ENCODE measurements at places on chromosomes 5 and 9. TPM values are rescaled to one million over a fixed set of nuclear protein-coding genes. Genes with fewer than 3 reads are reported as not detected.

DNA sequence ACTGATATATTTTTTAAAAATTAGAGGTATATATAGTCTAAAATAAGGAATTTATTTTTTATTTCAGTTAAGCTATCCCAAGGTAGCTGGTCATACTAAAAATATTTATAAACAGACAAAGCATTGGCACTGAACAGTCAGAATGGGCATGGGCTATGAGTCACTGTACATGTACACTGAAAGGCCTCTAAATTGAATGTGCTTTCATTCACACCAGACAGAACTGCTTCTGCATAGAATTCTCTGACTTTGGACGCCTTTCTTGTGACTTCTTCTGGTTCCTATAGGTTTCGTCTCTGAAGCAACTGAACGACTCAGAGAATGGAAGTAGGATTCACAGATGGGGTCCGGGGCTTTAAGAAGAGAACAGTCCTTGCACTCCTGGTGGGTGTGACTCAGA is 394.8 kb upstream of the MEF2C start:
- no peak overlapping the region for H3K4me3 ChIP-seq
- no peaks in the 10 kb centered on the region for H3K27me3 ChIP-seq
- H3K4me1 ChIP-seq, result peaks cover 38% of the 10 kb centered on the region
- no peaks in the 10 kb centered on the region for H3K36me3 ChIP-seq
- DNase-seq, result peak; percentile 35

GRCh38 chr9:122090287-122090883 is 2.7 kb downstream of the TTLL11 start:
- DNase-seq, result no peak
- peak overlapping the region; percentile 35 for H3K27ac ChIP-seq
- no peaks in the 10 kb centered on the region for H3K27me3 ChIP-seq
- H3K4me1 ChIP-seq, result peaks cover 50% of the 10 kb centered on the region
- H3K4me3 ChIP-seq, result no peak overlapping the region

DNA sequence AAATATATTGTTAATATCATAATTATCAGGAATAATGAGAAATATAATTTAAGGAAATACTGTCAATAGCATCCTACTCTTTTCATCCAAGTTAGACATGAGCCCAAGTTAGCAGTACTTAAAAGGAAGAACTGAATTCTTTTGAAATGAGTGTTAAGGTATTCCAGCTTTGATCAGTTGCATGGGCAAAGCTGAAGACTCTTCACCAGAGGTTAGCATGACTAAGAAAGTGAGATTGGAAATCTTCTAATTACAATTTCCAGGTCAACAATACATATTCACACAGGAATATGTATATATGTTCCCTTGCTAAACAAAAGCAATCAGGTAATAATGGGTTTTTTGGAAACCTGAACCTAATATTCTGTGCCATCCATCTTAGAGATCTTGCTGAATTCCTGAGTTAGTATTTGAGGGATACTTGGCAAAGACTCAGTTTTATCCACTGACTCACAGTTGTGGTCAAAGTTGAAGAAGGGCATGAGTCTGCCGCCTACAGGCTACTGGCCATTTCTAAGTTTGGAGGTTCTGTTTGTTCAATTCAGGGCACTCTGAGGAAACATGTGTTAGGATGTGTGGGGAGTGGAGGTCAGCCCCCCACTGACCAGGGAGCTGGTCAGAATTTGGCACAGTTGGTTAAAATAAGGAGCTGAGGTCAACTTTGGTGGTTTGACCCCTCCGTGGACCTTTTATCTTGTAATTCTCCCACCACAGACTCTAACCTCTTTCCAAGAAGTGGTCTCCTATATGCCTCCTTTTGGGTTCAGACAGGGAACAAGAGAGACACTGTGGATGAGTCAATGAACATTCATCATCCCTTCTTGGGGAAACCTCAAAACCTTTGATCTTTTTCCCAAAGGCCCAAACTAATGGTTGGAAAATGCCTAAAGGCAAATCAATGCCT is 118.3 kb downstream of the PIK3R1 start:
- H3K27ac ChIP-seq, result peak overlapping the region; percentile 89
- DNase-seq, result peak; percentile 87
- no peak overlapping the region for H3K4me3 ChIP-seq
- H3K36me3 ChIP-seq, result no peaks in the 10 kb centered on the region
- H3K4me1 ChIP-seq, result peaks cover 70% of the 10 kb centered on the region

DNA sequence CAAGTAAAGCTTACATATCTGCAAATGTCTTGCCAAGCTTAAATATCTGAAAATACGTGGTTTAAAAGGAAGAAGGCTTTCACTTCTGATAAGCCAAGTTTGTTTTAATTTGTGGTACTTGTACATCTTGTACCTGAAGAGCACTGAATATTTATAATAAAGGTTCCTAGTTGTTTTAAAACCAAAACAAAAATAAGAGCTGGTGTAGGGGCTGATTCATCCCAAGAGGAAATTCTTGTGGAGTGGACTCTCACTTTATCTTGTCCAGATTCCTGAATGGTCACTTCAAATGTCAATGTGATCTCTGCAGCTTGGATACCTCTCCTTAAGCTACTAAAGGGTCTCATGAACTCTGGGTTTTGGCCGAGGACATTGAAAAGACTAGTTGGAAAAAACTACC is 29.5 kb downstream of the MAMDC2 start:
- peak; percentile 28 for DNase-seq
- H3K4me3 ChIP-seq, result no peak overlapping the region
- H3K36me3 ChIP-seq, result no peaks in the 10 kb centered on the region
- H3K4me1 ChIP-seq, result peaks cover 34% of the 10 kb centered on the region
- H3K27ac ChIP-seq, result no peak overlapping the region
- H3K27me3 ChIP-seq, result peaks cover 3% of the 10 kb centered on the region

DNA sequence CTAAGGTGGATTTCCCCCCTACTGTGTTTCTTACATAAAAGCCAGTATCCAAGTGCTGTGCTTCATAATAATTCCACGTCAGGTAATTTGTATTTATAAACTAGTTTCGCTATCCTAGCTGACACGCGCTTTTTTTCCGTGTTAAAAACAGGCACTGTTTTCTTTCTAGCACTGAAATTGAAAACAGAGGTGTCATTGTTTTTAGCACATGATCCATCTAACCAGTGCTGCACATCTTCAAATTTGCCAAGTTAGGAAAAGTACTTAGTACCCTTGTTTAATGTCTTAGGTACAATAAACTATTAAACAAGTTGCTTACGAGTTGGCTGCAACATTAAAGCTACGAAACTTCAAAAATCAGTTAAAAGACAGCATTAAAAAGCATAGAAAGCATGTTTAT is 49.9 kb downstream of the JMY start:
- H3K27ac ChIP-seq, result no peak overlapping the region
- DNase-seq, result no peak
- no peaks in the 10 kb centered on the region for H3K27me3 ChIP-seq
- peaks cover 5% of the 10 kb centered on the region for H3K36me3 ChIP-seq
- H3K4me3 ChIP-seq, result no peak overlapping the region

- no peaks in the 10 kb centered on the region for H3K27me3 ChIP-seq
- H3K36me3 ChIP-seq, result peaks cover 38% of the 10 kb centered on the region
- H3K4me1 ChIP-seq, result peaks cover 70% of the 10 kb centered on the region
- DNase-seq, result peak; percentile 74
These were observed 67.1 kb downstream of the ADAMTS12 start for GRCh38 chr5:33824516-33825195.

- H3K4me3 ChIP-seq, result no peak overlapping the region
- H3K27me3 ChIP-seq, result peaks cover 11% of the 10 kb centered on the region
- no peak overlapping the region for H3K27ac ChIP-seq
These were observed 43.7 kb downstream of the MCTP1 start for GRCh38 chr5:95241161-95241560.

- no peaks in the 10 kb centered on the region for H3K4me1 ChIP-seq
- no peaks in the 10 kb centered on the region for H3K27me3 ChIP-seq
- H3K27ac ChIP-seq, result no peak overlapping the region
- DNase-seq, result no peak
These were observed 100.2 kb downstream of the BRINP1 start for GRCh38 chr9:119268985-119269384.

DNA sequence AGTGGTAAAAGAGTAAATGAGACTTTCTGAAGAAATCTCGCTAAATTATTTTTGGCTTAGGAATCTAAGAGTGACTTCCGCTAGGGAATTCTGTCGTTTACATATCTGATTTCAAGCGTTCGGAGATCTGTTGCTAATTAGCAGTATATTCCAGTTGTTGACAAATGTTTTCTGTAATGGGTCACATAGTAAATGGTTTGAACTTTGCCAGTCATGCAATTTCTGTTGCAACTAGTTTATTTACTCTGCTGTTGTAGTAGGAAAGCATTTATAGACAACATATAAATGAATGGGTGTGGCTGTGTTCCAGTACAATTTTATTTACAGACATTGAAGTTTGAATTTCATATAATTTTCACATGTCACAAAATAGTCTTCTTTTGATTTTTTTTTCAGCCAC is 57.4 kb upstream of the JAK2 start:
- no peak overlapping the region for H3K27ac ChIP-seq
- H3K36me3 ChIP-seq, result no peaks in the 10 kb centered on the region
- H3K27me3 ChIP-seq, result peaks cover under 1% of the 10 kb centered on the region
- peaks cover 24% of the 10 kb centered on the region for H3K4me1 ChIP-seq
- no peak overlapping the region for H3K4me3 ChIP-seq

DNA sequence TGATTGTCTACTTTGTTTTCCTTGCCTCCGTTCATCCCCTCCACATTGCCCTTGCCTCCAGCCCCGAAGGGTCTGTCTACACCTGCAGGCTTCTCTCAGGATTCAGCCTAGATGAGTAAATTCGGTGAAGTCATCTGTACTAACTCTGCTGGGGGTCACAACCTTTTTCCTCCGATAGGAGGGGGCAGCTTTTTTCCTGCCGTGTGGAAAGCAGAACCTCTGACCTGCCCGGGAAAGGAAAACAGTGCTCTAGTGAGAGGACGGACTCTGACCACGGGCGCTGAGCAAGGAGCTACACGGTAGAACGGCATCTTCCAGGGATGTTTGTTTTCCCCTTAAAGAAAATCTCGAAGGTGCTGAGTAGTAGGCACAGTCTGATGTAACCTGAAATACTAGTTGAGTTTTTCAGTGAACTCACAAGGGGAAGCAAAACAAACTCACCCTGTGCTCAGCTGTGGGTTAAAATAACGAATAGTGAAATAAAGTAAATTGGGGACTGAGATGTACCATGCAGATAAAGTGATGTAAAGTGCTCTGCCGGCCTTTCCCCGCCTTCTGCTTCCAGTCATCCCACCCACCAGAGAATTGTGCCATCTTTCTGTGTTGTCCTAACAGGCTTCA is 281.8 kb downstream of the AOPEP start:
- peaks cover 47% of the 10 kb centered on the region for H3K36me3 ChIP-seq
- H3K4me3 ChIP-seq, result peak overlapping the region; percentile 97
- peak overlapping the region; percentile 94 for H3K27ac ChIP-seq
- no peak for DNase-seq

DNA sequence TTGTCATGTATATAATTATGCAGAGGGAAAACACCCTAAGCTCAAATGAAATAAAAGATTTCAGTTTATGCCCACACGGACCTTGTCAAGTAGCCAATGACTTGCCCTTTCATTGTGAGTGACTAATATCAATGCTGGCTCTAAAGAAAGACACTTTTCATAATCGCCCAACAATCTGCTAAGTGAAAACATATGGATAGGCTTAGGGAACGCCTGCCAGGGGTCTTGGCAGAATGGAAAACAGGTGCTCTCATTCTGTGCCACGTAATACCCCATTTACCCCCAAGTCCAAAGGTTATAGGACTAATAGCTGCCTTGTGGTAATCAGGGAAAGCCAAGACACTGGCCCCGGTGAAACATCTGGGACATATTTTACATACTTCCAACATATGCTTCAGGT is 157.7 kb downstream of the SLF1 start:
- no peaks in the 10 kb centered on the region for H3K27me3 ChIP-seq
- peaks cover 36% of the 10 kb centered on the region for H3K4me1 ChIP-seq
- no peaks in the 10 kb centered on the region for H3K36me3 ChIP-seq
- DNase-seq, result no peak
- no peak overlapping the region for H3K4me3 ChIP-seq
- no peak overlapping the region for H3K27ac ChIP-seq

- H3K27me3 ChIP-seq, result peaks cover 18% of the 10 kb centered on the region
- H3K36me3 ChIP-seq, result no peaks in the 10 kb centered on the region
- no peak for DNase-seq
- H3K4me3 ChIP-seq, result peak overlapping the region; percentile 44
- no peak overlapping the region for H3K27ac ChIP-seq
These were observed 41.1 kb upstream of the RUFY1 start for GRCh38 chr5:179509239-179509638.

GRCh38 chr9:119451426-119451825 is 82.2 kb upstream of the BRINP1 start:
- H3K27ac ChIP-seq, result no peak overlapping the region
- no peak overlapping the region for H3K4me3 ChIP-seq
- H3K27me3 ChIP-seq, result no peaks in the 10 kb centered on the region
- H3K36me3 ChIP-seq, result no peaks in the 10 kb centered on the region
- no peaks in the 10 kb centered on the region for H3K4me1 ChIP-seq

DNA sequence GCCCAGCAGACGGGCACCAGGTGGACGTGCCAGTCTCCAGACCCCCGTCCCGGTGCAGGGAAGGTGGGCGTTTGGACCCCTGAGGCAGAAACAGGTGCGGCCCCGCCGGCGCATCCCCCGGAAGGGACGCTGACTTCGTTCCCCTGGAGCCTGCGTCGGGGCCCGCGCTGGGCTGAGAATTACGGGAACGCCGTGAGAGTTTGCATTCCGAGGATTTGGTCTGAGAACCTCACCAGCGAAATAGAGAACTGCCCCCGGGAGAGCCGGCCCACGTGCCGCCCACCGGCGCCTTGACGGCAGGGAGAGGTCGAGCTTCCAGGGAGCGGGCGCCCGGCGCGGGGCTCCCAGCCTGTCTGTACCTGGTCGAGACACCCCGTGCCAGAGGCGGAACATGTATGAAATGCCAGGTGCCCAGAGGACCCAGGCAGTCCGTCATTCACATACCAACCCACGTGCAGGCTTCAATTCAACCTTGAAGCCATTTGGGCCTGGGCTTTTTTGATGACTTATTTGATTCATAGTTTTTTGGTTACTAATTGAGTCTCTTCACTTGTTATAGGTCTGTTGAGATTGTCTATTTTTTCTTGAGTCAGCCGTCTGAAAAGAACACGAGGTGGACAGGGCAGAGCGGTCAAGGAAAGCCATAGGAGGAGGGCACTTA is 877 bp upstream of the CAMSAP1 start:
- DNase-seq, result no peak
- peaks cover 50% of the 10 kb centered on the region for H3K4me1 ChIP-seq
- peak overlapping the region; percentile 71 for H3K27ac ChIP-seq
- peaks cover 53% of the 10 kb centered on the region for H3K36me3 ChIP-seq

DNA sequence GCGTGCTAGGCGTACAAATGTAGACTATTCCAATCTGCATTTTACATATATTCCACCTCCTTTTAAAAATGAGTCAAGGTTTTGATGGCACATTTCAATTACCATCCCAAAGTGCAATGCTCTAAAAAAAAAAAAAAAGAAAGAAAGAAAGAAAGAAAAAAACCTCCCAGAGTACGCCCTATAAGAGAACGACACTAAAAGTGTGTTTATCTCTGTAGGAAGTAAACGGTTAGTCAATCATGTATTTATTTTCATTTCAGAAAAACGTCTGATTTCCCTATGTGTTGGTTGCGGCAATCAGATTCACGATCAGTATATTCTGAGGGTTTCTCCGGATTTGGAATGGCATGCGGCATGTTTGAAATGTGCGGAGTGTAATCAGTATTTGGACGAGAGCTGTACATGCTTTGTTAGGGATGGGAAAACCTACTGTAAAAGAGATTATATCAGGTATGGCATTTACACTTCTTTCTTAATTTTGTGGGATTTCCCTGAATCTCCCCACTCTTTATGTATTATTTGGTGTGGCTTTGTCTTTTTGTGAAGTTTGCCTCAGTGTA is 1.1 kb downstream of the ISL1 start:
- H3K27me3 ChIP-seq, result peaks cover 10% of the 10 kb centered on the region
- peak overlapping the region; percentile 90 for H3K27ac ChIP-seq
- peak overlapping the region; percentile 98 for H3K4me3 ChIP-seq
- H3K36me3 ChIP-seq, result no peaks in the 10 kb centered on the region

The ZNF354C gene
- total RNA-seq, result 3.8 TPM

The SLC23A1 gene
- total RNA-seq, result not detected

The INPP5E gene
- total RNA-seq, result 12.5 TPM

The PCDHA9 gene
- not detected for total RNA-seq

The GHR gene
- total RNA-seq, result 1.8 TPM

The TMEM250 gene
- total RNA-seq, result 43.1 TPM

The C9orf85 gene
- total RNA-seq, result 15.6 TPM

The PLAC8L1 gene
- 0.54 TPM for total RNA-seq
